ENCODE measurements at places on chromosomes 2 and 18.

DNA sequence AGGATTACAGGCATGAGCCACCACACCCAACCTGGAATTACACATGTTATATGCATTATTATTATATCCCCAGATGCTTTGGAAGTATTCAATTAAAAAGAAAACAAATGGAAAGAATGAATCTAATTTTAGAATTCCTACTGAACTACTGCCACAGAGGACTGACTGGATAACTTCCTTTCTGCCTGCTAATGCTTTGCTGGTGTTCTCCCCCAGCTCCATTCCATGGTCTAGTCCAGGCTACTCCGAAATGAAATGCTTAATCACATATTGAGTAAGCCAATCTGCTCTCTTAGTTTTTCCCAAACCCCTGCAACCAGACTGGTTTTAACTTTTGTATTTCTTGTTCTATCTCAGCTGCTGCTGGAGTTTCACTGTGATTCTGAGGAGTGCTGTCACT, 519.1 kb downstream of the SOX11 start:
- no peak for DNase-seq

- DNase-seq: no peak
Observed at GRCh38 chr2:10375570-10376281, 72.4 kb downstream of the ODC1 start.

- DNase-seq: no peak
Observed at GRCh38 chr2:145715601-145716000, 1195.7 kb upstream of the ZEB2 start.

- peak; percentile 64 for DNase-seq
Observed at GRCh38 chr2:104944495-104944894, 90.6 kb downstream of the POU3F3 start.

DNA sequence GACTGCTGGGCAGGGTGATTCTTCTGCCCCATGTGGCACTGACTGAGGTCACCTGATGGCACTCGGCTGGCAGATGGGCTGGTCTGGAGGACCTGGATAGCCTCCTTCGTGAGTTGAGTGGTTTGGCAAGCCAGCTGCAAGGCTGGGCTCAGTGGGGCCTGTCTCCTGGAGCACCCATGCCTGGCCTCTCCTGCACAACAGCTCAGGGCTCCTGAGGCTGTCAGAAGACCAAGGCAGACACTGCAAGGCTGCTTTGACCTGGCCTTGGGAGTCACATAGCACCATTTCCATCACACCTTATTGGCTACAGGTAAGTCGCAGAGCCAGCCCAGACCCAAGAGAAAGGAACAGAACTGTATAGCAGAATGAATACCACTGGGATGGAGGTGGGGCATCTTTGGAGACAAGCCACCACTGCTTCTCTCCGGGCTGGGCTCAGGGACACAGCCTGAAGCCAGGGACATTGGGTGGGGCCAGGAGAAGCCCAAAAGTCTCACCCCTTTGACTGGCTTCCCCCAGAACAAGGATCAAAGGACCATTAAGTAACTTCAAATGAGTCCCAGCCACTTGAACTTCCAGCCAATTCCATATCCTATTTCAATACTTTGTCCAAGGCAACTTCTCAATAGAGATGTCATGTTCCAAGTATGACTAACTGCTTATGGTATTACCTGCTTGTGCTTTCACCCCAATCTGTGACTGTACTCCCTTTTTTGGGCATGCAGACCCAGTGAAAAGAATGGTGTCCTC, 156.3 kb downstream of the CABLES1 start:
- no peak for DNase-seq
